ENCODE measurements at places on chromosomes 16 and 17. TPM values are rescaled to one million over a fixed set of nuclear protein-coding genes. Genes with fewer than 3 reads are reported as not detected.

- no peak overlapping the region for H3K27ac ChIP-seq
- H3K4me1 ChIP-seq, result no peaks in the 10 kb centered on the region
- H3K4me3 ChIP-seq, result no peak overlapping the region
- DNase-seq, result no peak
- H3K27me3 ChIP-seq, result no peaks in the 10 kb centered on the region
Observed at GRCh38 chr16:35687071-35687470, 2227.7 kb downstream of the TP53TG3F start.

DNA sequence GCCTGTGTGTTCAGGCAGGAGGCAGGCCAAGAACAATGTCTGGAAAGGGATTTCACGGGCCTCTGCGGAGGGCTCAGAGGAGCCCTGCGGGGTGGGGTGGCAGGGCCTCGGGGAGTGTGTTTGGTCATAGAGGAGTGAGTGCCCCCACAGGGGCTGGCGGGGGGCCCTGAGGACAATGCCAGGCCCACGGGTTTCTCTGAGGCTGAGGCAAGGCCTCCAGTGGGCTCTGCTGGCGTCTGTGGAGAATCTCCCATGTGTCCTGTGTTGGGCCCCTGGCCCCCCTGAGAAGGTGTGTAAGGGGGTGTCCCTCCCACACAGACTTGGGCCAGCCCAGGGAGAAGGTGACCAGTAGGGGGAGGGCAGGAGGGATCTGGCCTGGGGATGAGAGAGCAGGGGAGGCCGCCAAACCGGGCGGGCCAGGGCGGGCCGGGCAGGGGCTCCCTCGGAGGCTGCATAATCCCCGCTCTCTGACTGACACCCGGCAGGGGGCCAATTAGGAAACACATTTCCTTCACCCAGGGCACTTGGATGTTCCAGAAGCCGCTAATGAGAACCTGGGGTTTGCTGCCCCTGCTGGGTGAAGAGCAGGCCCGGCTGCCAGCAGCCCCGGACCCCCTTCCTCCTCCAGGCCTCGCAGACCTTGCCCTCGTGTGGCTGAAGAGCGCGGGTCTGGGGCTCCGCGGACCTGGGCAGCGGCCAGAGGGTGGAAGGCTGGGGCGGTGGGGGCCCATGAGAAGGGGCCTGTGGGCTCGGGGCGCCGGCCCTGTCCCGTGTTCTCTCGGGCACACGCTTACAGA, 204.2 kb downstream of the NTN1 start:
- no peak for DNase-seq
- no peaks in the 10 kb centered on the region for H3K36me3 ChIP-seq
- H3K27ac ChIP-seq, result no peak overlapping the region
- no peak overlapping the region for H3K4me3 ChIP-seq
- H3K27me3 ChIP-seq, result no peaks in the 10 kb centered on the region
- no peaks in the 10 kb centered on the region for H3K4me1 ChIP-seq

GRCh38 chr16:4103745-4104144, 12.5 kb downstream of the ADCY9 start:
- no peak overlapping the region for H3K27ac ChIP-seq
- no peaks in the 10 kb centered on the region for H3K36me3 ChIP-seq
- no peak overlapping the region for H3K4me3 ChIP-seq
- no peaks in the 10 kb centered on the region for H3K27me3 ChIP-seq

DNA sequence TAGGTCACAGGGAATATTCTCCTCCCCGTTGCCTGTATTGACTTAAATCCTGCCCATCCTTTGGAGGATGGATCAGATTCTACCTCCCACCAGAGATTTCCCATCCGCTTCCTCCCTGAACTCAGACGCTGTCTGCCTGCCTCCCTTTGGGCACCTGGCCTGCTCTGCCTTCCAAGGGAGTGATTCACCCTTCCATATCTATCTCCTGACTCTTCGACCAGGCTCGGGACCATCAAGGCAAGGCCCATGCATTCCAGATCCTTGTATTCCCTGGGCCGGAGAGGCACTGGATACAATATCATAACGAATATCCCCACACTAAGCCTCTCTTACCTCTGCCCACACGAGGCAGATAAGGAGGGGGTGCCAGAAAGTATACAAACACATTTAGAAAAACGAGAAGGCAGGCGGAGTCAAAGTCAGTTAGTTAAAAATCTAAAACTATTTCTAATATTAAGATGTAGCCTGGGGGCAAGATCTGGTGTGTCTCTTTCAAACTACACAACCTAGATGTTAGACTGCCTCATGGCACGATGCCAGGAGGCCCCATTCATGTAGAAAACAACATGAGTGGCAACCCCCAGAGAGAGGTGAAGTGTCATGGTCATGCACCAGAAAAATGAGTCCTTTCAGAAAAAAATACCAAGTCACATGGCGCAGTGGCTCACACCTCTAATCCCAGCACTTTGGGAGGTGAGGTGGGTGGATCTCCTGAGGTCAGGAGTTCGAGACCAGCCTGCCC, 9.2 kb downstream of the PMP22 start:
- peaks cover 3% of the 10 kb centered on the region for H3K27me3 ChIP-seq
- no peak for DNase-seq
- H3K27ac ChIP-seq, result no peak overlapping the region
- no peak overlapping the region for H3K4me3 ChIP-seq

- no peak for DNase-seq
- H3K4me3 ChIP-seq, result no peak overlapping the region
- H3K36me3 ChIP-seq, result no peaks in the 10 kb centered on the region
- no peaks in the 10 kb centered on the region for H3K27me3 ChIP-seq
- no peaks in the 10 kb centered on the region for H3K4me1 ChIP-seq
Observed at GRCh38 chr17:30299000-30299399, 7.3 kb upstream of the BLMH start.

- no peaks in the 10 kb centered on the region for H3K36me3 ChIP-seq
- DNase-seq, result no peak
- H3K27ac ChIP-seq, result no peak overlapping the region
- H3K27me3 ChIP-seq, result no peaks in the 10 kb centered on the region
- H3K4me1 ChIP-seq, result no peaks in the 10 kb centered on the region
- no peak overlapping the region for H3K4me3 ChIP-seq
Observed at GRCh38 chr17:65973237-65973636, 218.7 kb downstream of the CEP112 start.

DNA sequence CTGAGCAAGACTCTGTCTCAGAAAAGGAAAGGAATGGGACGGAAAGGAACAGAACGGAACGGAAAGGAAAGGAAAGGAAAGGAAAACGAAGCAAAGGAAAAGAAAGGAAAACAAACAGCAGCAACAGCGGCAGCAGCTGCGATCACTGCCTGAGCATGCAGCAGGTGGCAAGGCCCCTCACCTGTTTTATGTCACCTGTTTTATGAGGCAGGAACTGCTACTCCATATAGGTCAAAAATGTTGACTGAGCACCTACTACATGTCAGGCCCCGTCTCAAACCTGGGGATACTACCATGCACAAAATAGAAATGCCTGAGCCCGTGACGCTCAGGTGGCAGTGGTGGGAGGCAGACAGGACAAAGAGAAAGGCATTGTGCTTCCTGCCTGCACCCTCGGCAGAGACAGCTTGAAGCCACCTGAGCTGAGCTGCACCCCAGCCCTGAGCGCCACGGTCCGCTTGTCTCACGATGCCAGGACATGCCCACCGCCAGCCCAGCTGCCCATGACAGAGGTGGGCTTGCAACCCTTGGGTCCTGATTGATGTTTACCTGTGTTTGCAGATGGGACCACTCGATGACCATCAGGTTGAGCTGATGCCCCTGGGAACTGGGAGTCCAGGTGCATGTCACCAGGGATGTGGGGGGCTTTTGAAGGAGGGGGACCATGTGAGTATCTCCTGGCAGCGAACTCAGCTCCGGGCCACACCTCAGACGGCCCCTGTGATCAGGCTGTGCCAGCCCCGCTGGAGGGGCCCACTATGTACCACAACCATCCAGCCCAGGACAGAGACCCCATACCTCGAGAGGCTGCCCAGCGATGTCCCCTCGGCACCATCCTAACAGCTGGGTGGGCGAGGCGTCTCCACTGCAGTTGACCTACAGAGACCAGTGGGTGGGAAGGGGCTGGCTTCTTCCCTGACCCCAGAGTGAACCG, 77.4 kb downstream of the RMI2 start:
- DNase-seq, result peak; percentile 44
- H3K36me3 ChIP-seq, result no peaks in the 10 kb centered on the region
- no peak overlapping the region for H3K27ac ChIP-seq
- H3K4me1 ChIP-seq, result no peaks in the 10 kb centered on the region

PYDC1 gene
- not detected for total RNA-seq

IL32 gene
- 204 TPM for total RNA-seq

CDC6 gene
- 0.42 TPM for total RNA-seq

GRCh38 chr16:53091466-53092211, 36.8 kb downstream of the CHD9 start:
- no peaks in the 10 kb centered on the region for H3K36me3 ChIP-seq
- H3K4me1 ChIP-seq, result no peaks in the 10 kb centered on the region
- no peak for DNase-seq

GRCh38 chr17:7515911-7516610, 31.9 kb downstream of the POLR2A start:
- no peak overlapping the region for H3K4me3 ChIP-seq
- H3K4me1 ChIP-seq, result no peaks in the 10 kb centered on the region
- no peak for DNase-seq
- H3K27ac ChIP-seq, result no peak overlapping the region
- H3K27me3 ChIP-seq, result no peaks in the 10 kb centered on the region
- peaks cover 11% of the 10 kb centered on the region for H3K36me3 ChIP-seq

DNA sequence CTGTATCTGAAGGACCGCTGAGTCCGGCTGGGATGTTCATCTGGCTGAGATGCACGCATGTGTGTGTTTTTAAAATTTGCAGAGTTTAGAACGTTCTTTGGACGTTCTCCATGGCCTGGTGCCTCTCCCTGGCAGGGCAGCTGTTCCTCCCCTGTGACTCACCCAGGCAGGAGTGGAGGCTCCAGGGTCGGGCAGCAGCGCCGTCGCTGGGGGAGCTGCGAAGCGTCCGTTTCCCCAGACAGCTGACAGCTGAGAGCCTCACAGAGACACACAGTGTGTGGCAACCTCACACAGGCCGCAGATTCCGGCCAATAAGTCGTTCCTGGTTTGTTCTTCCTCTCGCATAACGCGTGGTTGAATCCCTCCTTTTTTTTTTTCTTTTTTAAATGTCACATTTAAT, 80.6 kb downstream of the OR1D5 start:
- H3K27me3 ChIP-seq, result no peaks in the 10 kb centered on the region
- no peak overlapping the region for H3K27ac ChIP-seq
- H3K4me1 ChIP-seq, result no peaks in the 10 kb centered on the region
- H3K4me3 ChIP-seq, result no peak overlapping the region
- H3K36me3 ChIP-seq, result no peaks in the 10 kb centered on the region
- no peak for DNase-seq

DNA sequence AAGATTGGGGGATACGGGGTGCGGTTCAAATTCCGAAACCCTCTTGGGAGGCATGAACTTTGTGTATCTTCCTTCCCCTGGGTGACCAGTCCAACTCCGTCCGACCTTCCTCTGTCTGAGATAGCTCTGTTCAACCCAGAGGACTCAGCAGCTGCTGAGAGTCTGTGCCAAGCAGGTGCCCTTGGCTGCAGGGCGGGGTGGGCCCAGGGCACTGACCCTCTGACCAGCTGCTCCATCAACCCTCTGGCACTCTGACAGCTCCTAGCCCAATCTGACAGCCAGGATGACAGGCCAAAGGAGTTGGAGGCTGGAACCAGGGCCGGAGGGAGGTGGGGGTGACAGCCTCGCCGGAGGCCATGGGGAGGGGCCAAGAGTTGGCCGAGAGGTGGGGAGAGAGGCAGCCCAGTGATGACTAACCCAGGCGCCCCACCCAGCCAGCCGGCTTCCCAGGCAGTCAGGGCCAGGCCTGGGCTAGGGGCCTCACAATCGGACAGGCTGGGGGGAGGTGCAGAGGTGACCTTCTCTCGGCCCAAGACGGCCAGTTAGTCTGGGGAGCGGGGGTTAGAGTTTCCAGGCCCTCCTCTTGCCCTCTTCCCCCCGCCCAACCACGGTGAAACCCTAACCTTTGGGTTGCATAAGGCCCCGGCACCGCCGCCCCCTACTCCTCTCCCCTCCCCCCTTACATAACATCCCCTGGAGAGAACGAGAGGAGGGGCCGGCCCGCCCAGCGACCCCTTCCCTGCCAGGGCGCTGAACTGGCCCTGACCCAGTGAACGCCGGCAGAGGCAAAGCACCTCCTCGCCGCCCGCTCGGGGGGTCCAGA, 5.0 kb upstream of the TLCD2 start:
- no peaks in the 10 kb centered on the region for H3K4me1 ChIP-seq
- no peaks in the 10 kb centered on the region for H3K27me3 ChIP-seq
- peaks cover 3% of the 10 kb centered on the region for H3K36me3 ChIP-seq
- H3K27ac ChIP-seq, result peak overlapping the region; percentile 79
- peak overlapping the region; percentile 87 for H3K4me3 ChIP-seq
- peak; percentile 92 for DNase-seq

DNA sequence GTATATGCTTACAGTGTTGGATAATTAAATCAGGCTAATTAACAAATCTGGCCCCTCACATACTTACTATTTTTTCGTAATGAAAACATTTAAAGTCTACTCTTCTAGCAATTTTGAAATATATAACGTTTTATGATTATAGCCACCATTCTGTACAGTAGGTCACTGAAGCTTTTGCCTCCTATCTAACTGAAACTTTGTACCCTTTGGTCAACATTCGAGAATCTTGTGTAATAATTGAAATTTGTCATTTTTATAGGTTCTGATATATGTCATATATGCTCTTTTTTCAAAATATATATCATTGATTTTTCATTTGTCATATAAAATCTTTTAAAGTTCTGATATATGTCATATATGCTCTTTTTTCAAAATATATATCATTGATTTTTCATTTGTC, 12.7 kb downstream of the PHKB start:
- no peaks in the 10 kb centered on the region for H3K36me3 ChIP-seq
- no peaks in the 10 kb centered on the region for H3K27me3 ChIP-seq
- H3K27ac ChIP-seq, result no peak overlapping the region
- no peak overlapping the region for H3K4me3 ChIP-seq
- no peaks in the 10 kb centered on the region for H3K4me1 ChIP-seq
- DNase-seq, result no peak

PDE6G gene
- 0.74 TPM for total RNA-seq

DNA sequence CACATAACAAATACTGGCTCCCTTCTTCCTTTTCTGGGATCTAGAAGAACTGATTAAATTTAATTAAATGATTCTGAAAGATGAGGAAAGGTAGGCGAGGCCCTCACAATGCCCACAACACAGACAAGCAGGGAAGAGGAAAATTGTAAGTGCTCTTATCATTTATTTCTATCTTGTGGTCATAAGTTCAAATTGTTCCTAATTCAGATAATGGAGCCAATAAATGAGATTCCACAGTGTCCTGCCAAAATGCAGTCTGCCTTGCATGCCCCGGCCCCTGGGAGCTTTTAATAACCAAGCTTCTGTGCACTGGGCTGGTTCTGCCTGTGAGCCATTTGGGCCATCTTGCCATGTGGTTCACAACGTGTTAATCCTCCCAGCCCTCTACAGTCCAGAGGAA, 97.0 kb downstream of the CMC2 start:
- no peaks in the 10 kb centered on the region for H3K36me3 ChIP-seq
- no peaks in the 10 kb centered on the region for H3K27me3 ChIP-seq
- no peaks in the 10 kb centered on the region for H3K4me1 ChIP-seq
- DNase-seq, result no peak
- no peak overlapping the region for H3K27ac ChIP-seq

CIBAR2 gene
- not detected for total RNA-seq

SYT17 gene
- 8.4 TPM for total RNA-seq

NPIPA3 gene
- 1.9 TPM for total RNA-seq

MRPL28 gene
- total RNA-seq, result 64.7 TPM

ADAM11 gene
- total RNA-seq, result 0.04 TPM

- H3K4me3 ChIP-seq, result no peak overlapping the region
- no peak for DNase-seq
- no peaks in the 10 kb centered on the region for H3K27me3 ChIP-seq
- peaks cover 39% of the 10 kb centered on the region for H3K4me1 ChIP-seq
Observed at GRCh38 chr16:3868556-3868955, 12.0 kb downstream of the CREBBP start.

TBX6 gene
- total RNA-seq, result 0.42 TPM

- no peak for DNase-seq
- H3K36me3 ChIP-seq, result no peaks in the 10 kb centered on the region
- no peak overlapping the region for H3K4me3 ChIP-seq
- no peaks in the 10 kb centered on the region for H3K27me3 ChIP-seq
- H3K4me1 ChIP-seq, result no peaks in the 10 kb centered on the region
Observed at GRCh38 chr16:70364399-70364798, 17.7 kb downstream of the DDX19A start.
